ENCODE measurements at places on chromosomes 12 and 14.

GRCh38 chr14:69039288-69039628 lies 60.2 kb upstream of the ACTN1 start:
- no peak for DNase-seq

GRCh38 chr12:21643758-21644157 lies 13.9 kb downstream of the LDHB start:
- DNase-seq = no peak

GRCh38 chr12:94033784-94034183 lies 114.6 kb upstream of the PLXNC1 start:
- no peak for DNase-seq

- no peak for DNase-seq
Observed at GRCh38 chr12:56202366-56202765, 13.1 kb upstream of the SMARCC2 start.

Data from stimulated activated CD4-positive, alpha-beta T cell treated with anti-CD3 and anti-CD28 coated beads, Interleukin-1b, Interleukin-23, amount 100 ng/mL, for 4 hours (primary cell).